Muscle of arm (tissue), 14 donors: ENCODE measurements at places on chromosomes 11 and 22.

GRCh38 chr11:95939091-95939490 lies 15.2 kb upstream of the MTMR2 start:
- DNase-seq: no peak

DNA sequence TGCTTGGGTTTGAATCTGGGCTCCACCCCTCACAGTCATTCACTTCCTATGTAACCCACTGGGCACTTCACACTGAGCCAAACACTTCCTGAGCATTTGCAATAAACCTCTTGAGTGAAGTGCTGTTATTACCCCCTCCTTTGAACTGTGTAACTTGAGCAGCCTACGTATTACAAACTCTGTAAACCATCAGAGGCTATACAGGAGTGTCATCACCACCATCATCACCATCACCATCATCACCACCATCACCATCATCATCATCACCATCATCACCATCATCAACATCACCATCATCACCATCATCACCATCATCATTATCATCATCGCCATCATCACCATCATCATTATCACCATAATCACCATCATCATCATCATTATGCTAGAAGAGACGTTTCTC lies 18.4 kb downstream of the RTL6 start:
- DNase-seq: no peak

DNA sequence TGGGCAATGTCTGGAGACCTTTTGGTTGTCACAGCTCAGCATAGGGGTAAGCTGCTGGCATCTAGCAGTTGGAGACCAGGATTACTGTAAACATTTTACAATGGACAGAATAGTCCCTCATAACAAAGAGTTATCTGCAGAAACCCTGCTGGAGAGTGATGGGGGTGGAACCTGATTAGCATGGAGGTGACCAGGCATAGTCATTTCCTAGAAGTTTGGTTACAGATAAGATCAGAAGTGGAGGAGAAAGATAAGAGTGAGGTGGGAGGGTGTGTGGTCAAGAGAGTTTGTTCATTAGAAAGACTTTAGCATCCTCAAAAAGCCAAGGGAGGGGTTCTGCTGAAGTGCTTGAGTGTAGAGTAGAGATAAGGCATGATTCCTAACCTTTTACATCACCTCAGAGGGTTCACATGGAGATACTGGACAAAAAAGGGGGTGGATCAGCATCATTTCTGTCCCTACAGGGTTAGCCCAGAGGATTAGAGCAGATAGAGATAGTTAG lies 38.8 kb downstream of the PRDM11 start:
- no peak for DNase-seq

- no peak for DNase-seq
Observed at GRCh38 chr11:28342716-28343115, 234.5 kb downstream of the METTL15 start.

- DNase-seq: no peak
Observed at GRCh38 chr11:57466680-57467079, 6.4 kb downstream of the RTN4RL2 start.

DNA sequence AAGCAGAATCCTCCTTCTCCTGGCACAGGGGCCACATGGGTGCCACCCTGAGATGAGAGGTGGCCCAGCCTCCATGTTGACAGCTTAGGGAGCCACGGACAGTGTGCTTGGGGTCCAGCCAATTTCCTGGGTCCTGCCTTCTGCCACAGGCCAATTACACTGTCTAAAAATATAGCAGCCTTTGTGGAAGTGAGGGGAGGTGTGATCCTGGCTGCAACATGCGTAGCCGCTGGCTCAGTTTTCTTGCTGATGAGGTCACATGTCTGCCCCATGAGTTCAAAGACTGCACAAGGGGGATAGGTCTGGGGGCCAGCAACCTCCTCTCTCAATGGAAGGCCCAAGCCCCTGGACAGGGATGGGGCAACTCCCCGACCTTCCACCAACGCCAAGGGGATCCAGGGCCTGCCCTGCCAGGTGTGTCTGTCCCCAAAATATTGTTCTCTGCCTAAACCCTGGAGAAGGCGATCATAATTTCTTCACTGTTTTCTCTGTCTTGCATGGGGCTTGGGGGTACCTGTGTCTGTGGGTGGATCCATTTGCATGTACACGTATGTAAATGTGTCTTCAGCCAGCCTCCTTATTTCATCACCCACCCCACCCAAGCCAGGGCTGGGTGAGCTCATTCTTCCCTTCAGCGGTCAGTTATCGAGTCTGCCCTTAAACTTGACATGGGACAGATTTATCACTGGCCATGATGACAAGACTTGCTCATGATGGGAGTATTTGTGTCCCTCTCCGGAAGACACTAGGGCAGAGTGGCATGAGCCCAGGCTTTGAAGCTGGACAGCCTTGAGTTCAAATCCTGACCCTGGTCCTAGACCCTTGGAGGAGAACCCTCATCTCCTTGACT lies 59.4 kb downstream of the OTOG start:
- DNase-seq: no peak

- no peak for DNase-seq
Observed at GRCh38 chr11:65554057-65554818, 3.9 kb downstream of the LTBP3 start.
